Heart right ventricle (tissue), 16 donors: ENCODE measurements at places on chromosomes 13 and 19. TPM values are rescaled to one million over a fixed set of nuclear protein-coding genes. Genes with fewer than 3 reads are reported as not detected.
A peak's percentile ranks its signal among the peaks of the same experiment; 100 is the strongest.

ZNF222 gene
- 2.1 TPM for total RNA-seq

BST2 gene
- total RNA-seq, result 30.5 TPM

MTUS2 gene
- total RNA-seq, result 155 TPM

- H3K4me1 ChIP-seq, result peaks cover 100% of the 10 kb centered on the region
- peak overlapping the region; percentile 89 for H3K27ac ChIP-seq
- DNase-seq, result no peak
- peak overlapping the region; percentile 15 for H3K4me3 ChIP-seq
Observed at GRCh38 chr19:13017306-13018034, 22.2 kb downstream of the NFIX start.

- DNase-seq, result no peak
- no peak overlapping the region for H3K4me3 ChIP-seq
- H3K36me3 ChIP-seq, result no peaks in the 10 kb centered on the region
- no peaks in the 10 kb centered on the region for H3K27me3 ChIP-seq
- no peaks in the 10 kb centered on the region for H3K4me1 ChIP-seq
Observed at GRCh38 chr13:103199380-103200088, 133.3 kb upstream of the SLC10A2 start.

- no peak overlapping the region for H3K27ac ChIP-seq
- no peaks in the 10 kb centered on the region for H3K36me3 ChIP-seq
- H3K27me3 ChIP-seq, result no peaks in the 10 kb centered on the region
- H3K4me1 ChIP-seq, result no peaks in the 10 kb centered on the region
Observed at GRCh38 chr13:37085606-37086005, 19.9 kb downstream of the CSNK1A1L start.

DNA sequence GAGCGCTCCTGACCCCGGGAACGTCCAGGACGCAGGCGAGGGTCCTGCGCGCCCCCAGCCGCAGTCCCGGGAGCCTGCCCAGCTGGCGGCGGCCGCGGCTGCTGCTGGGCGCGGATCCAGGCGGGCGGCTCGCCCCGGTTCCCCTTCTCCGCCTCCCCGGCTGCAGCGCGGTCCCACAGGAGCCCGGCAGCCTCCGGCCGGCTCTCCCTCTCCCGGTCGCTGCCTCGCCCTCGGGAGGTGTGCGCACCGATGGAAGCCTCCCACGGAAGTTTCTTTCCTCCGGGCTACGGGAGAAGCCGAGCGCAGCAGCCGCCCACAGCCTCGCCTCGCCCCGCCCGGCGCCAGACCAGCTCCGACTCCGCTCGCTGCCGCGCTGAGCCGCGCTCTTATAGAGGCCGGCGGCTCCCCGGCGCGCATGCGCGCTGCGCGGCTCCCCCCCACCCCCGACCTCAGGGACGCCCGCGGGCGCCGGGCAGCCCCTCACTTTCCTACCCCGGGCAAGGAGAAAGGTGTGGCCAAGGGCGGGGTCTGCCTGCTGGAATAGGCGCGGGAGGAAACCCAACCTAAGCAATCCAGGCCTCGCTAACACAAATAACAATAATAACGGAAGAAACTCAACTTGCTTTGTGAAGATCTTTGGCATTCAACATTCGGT, at the start of gene SHISA2:
SHISA2 (minus strand) TSS at position 360 of the 655 bp plus-strand sequence. CDS start 1,041 bp downstream, outside the sequence.
- H3K36me3 ChIP-seq, result no peaks in the 10 kb centered on the region
- H3K27me3 ChIP-seq, result no peaks in the 10 kb centered on the region
- peak within 1 kb of the TSS; percentile 41 for H3K27ac ChIP-seq
- H3K4me3 ChIP-seq, result peak within 1 kb of the TSS; percentile 57
- peaks cover 29% of the 10 kb centered on the region for H3K4me1 ChIP-seq

DNA sequence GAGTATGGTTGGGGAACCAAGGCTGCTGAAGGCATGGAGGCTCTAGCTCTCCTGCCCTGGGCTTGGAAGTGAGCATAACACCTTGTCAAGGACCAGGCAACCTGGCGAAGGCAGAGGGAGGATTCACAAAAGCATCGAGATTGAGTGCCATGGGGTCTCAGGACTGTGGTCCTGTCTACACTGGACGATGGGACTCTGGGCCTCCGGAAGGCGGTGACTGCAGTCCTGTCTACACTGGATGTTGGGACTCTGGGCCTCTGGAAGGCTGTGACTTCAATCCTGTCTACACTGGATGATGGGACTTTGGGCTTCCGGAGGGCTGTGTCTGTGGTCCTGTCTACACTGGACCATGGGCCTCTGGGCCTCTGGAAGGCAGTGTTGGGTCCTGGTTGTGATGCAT, 290.4 kb downstream of the TEX29 start:
- H3K4me3 ChIP-seq, result no peak overlapping the region
- no peak overlapping the region for H3K27ac ChIP-seq
- DNase-seq, result no peak
- peaks cover 20% of the 10 kb centered on the region for H3K27me3 ChIP-seq
- no peaks in the 10 kb centered on the region for H3K36me3 ChIP-seq

DNA sequence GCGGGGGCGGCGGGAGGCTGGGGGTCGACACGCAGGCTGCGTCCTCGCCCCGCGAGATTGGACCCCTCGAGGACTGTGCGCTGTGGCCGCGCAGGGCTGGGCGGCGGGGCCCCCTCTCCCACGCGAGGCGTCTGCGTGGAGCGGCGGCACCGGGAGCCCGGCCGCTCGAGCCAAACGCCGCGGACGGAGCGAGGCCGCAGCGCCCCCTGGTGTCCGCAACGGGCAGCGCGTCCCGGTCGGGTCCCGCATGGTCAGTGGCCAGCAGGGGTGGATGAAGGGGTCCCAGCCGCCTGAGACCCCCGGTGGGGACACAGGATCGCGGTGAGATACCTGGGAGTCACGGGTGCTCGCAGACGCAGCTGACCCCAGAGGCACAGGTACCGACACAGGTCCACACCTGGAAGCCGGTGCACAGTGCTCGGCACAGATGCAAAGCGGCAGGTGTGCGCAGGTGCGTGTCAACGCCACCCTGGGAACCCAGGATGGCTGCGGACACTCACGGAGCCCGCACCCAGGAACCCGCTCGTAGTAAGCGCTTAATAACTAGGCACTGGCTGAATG, 2.1 kb upstream of the CIRBP start:
- H3K36me3 ChIP-seq, result peaks cover 14% of the 10 kb centered on the region
- peak; percentile 84 for DNase-seq
- peaks cover 78% of the 10 kb centered on the region for H3K4me1 ChIP-seq
- peak overlapping the region; percentile 54 for H3K4me3 ChIP-seq

GRCh38 chr13:111177081-111177711, 62.1 kb downstream of the ARHGEF7 start:
- peaks cover 61% of the 10 kb centered on the region for H3K4me1 ChIP-seq
- peak overlapping the region; percentile 64 for H3K27ac ChIP-seq
- peak; percentile 77 for DNase-seq
- H3K4me3 ChIP-seq, result no peak overlapping the region
- H3K27me3 ChIP-seq, result no peaks in the 10 kb centered on the region
- peaks cover 5% of the 10 kb centered on the region for H3K36me3 ChIP-seq

DNA sequence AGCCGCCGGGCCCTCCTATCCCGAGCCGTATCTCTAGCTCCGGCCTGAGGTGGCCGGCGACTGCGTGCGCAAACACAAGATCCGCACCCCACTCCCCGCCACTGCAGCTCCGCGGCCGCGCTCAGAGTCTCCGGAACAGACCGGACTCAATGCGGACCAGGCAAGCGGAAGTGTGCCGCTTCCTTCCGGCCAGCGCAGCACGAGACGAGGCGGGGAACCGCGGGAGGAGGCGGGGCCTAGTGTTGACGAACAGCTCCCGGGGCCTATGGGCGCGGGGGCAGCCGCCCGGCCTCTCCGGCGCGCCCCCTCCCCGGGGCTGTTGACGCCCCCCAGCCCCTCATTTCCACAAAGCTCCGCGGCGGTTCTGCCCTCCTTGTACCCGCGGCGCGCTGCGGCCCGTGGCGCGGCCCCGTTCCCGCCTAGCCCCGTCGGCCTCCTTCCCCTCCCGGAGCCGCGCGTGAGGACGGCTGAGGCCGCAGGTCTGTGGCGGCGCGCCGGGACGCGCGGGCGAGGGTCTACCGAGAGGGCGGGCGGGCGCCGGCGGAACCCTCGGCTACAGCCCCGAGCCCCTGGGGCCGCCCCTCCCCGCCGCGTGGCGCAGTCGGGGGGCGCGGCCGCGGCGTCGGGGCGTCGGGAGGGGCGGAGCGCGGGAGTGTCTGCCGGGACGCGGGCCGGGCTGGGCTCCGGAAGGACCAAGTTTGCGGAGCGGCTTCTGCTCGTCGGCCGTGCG, at the start of gene DPY19L3:
DPY19L3 (plus strand) TSS at position 340 of the 730 bp plus-strand sequence. CDS start 2,484 bp downstream, outside the sequence.
- H3K27me3 ChIP-seq, result no peaks in the 10 kb centered on the region
- peak within 1 kb of the TSS; percentile 79 for H3K4me3 ChIP-seq
- DNase-seq, result peak; percentile 94
- H3K36me3 ChIP-seq, result no peaks in the 10 kb centered on the region

- H3K4me3 ChIP-seq, result peak overlapping the region; percentile 71
- peaks cover 19% of the 10 kb centered on the region for H3K4me1 ChIP-seq
- no peaks in the 10 kb centered on the region for H3K36me3 ChIP-seq
- H3K27ac ChIP-seq, result peak overlapping the region; percentile 83
- H3K27me3 ChIP-seq, result no peaks in the 10 kb centered on the region
Observed at GRCh38 chr19:36972571-36972970, 56.4 kb downstream of the ZNF568 start.
